Stimulated activated CD4-positive, alpha-beta T cell treated with anti-CD3 and anti-CD28 coated beads, Interleukin-1b, Interleukin-23, amount 100 ng/mL, for 24 hours (primary cell): ENCODE measurements at places on chromosomes 12 and 14.

DNA sequence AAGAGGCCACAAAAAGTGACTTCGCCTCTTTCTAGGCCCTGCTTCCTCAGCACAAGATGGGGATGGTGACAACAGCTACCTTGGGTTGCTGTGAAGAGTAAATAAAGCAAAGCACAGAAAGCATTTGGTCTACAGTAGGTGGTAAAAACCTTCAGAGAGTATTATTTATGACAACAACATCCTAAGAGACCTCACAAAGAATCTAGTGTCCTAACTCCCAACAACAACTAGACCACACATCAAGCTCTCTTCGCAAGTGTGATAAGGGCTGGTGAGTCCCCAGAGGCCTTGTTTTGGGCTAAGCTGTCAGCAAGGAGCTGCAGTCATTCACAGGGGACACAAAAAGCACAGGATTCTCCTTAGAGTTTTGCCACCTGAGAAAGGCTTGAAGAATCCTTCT, 84.9 kb downstream of the EFCAB11 start:
- DNase-seq = no peak

- DNase-seq = no peak
These were observed 170.5 kb downstream of the NDUFA12 start for GRCh38 chr12:94832780-94833681.

- no peak for DNase-seq
These were observed 5.8 kb upstream of the PUS1 start for GRCh38 chr12:131923260-131923659.

DNA sequence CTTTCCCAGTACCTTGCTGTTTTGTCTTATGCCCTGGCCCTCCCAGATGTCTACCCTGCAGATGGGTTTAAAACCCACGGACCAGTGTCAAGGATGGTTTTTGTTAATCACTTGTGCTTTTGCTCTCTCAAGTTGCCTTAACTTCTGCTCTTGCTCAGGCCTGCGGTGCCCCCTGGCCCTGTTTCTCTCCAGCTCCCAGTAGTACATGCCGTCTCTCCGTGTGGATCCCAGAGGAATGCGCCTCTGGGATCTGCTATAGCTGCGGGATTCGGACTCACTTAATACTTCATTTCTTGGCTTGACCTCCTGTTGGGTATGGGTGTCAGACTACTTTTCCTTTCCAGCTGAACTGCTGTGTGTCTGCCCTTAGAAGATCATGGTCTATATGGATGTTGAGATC, 14.5 kb downstream of the PLEKHG3 start:
- DNase-seq = no peak

- DNase-seq = no peak
These were observed 105.4 kb downstream of the TTC8 start for GRCh38 chr14:88929656-88930436.
